Amniotic epithelial cell (primary cell): ENCODE measurements at places on chromosomes 6 and 20.
A peak's percentile ranks its signal among the peaks of the same experiment; 100 is the strongest.

- DNase-seq, result no peak
Measured at GRCh38 chr6:1378065-1379016, 11.0 kb upstream of the FOXF2 start.

DNA sequence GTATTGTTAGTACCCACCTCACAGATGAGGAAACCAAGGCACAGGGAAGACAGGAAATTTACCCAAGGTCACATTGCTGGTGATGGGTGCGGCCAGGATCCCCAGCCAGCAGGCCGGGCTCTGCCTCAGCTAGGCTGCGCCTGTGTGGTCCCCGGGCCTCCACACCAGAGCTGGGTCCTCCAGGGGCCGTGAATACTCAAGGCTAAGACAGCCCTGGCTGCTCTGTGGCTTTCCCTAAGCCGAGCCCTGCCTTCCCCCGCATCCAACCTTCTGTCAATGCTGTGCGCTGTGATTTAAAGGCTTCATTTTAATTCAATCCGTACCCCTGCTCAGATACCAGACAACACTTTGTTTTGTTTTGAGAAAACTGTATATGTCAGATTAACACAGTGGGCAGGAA is 246.7 kb downstream of the TTLL2 start:
- no peak for DNase-seq

- no peak for DNase-seq
Measured at GRCh38 chr6:148682990-148683389, 63.8 kb upstream of the UST start.

DNA sequence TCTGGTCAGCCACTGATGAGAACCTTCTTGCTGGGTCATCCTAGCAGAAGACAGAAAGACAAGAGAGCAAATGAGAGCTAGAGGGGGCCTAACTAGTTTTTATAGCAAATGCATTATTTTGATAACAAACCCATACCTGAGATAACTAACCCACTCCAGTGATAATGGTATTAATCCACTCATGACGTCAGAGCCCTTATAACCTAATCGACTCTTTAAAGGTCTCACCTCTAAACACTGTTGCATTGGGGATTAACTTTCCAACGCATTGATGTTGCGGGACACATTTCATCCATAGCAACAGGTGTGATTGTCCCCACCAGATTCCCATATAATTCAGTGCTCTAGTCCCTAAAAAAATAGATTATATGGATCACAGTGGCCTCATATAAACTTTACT is 312.1 kb downstream of the HTR1B start:
- no peak for DNase-seq

GRCh38 chr6:18340781-18341551 is 46.2 kb upstream of the RNF144B start:
- no peak for DNase-seq

GRCh38 chr20:43662943-43663655 is 3.8 kb upstream of the MYBL2 start:
- DNase-seq, result no peak

GRCh38 chr6:111382476-111383294 is 100.3 kb downstream of the REV3L start:
- DNase-seq, result peak; percentile 13
